Activated T-cell treated with anti-CD3 and anti-CD28 coated beads for 48 hours (primary cell): ENCODE measurements at places on chromosomes 7 and 10.

GRCh38 chr7:92052684-92053083, 81.6 kb downstream of the CYP51A1 start:
- no peak for DNase-seq

- DNase-seq: no peak
Observed at GRCh38 chr10:63752318-63752717, 231.1 kb downstream of the REEP3 start.

DNA sequence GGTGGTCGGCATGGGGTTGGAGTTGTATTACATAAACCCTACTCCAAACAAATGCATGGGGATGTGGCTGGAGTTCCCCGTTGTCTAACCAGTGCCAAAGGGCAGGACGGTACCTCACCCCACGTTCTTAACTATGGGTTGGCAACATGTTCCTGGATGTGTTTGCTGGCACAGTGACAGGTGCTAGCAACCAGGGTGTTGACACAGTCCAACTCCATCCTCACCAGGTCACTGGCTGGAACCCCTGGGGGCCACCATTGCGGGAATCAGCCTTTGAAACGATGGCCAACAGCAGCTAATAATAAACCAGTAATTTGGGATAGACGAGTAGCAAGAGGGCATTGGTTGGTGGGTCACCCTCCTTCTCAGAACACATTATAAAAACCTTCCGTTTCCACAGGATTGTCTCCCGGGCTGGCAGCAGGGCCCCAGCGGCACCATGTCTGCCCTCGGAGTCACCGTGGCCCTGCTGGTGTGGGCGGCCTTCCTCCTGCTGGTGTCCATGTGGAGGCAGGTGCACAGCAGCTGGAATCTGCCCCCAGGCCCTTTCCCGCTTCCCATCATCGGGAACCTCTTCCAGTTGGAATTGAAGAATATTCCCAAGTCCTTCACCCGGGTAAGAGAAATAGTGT, at the start of gene CYP2E1:
TSS of gene CYP2E1 (plus strand) at position 407 of the 632 bp plus-strand sequence. CDS start at position 440, 33 bp downstream.
- DNase-seq: no peak

- no peak for DNase-seq
Observed at GRCh38 chr7:5541087-5541992, 117.7 kb upstream of the TNRC18 start.

DNA sequence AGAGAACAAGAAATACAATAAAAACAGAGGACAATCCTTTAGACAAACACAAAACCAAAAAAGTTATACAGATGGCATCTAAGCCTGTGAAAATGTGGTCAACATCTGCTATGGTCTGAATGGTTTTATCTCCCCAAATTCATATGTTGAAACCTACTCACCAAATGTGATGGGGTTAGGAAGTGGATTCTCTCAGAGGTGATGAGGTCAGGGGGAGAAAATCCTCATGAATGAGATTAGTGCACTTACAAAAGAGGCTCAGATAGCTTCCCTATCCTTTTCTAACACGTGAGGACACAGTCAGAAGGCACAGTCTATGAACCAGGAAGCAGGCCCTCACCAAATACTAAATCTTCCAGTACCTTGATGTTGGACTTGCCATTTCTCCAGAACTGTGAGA, 147.8 kb upstream of the GPR22 start:
- no peak for DNase-seq

DNA sequence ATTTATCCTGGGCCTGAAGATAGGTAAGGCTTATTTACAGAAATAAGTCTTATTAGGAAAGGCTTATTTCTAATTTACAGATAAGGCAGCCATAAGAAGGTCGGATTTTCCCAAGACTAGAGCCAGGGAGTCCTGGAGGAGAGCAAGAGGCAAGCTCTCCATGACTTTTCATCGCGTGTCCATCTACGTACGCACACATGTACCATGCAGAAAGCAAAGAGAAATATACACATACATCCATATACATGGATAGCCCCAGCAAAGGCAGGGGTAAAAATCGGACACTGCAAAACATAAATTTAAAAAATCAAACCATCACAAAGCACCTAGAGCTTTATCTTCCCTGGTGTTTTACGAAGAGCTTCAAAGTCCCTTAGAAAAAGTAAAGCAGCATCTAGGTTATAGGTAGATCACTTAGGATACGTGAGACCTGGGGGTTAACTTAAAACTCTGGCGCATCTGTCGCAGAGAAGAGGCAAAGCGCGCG, 25.8 kb upstream of the ZRANB1 start:
- DNase-seq: no peak

- no peak for DNase-seq
Observed at GRCh38 chr10:3828404-3829155, 43.6 kb upstream of the KLF6 start.

DNA sequence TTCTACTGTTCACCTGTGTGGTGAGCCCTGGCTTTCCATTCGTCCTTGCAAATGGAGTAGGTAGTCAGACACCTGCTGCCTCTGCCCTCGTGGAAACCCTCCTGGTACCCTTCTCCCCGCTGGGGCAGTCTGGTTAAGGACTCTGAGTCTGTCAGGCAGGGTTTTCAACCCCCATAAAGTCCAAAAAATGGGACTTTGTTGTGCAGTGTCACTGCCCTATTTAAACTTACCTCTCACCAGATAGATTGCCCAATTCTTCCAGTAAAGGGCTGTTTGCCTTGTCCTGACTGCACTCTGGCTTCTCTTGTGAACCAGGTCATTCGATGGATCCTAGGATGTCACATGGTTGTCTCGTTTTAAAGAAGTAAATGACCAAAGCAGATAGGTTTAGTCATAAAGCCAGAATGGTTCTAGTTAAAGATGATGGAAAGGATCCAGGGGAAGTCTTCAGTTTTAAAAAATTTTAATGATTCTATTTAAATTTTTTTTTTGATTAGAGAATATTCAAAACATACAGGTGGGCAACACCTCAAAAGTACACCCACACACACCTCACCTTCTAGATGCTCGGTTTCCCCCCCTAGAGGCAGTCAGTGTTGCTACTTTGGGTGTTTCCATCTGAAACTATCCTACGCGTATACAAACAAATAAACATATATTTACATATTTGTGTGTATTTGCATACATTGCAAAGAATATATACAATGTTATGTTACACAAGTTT, 22.0 kb downstream of the TMEM176B start:
- no peak for DNase-seq

GRCh38 chr10:7810443-7810842, 7.9 kb upstream of the TAF3 start:
- no peak for DNase-seq

- DNase-seq: no peak
Observed at GRCh38 chr7:1534330-1535099, 4.0 kb downstream of the MAFK start.

- no peak for DNase-seq
Observed at GRCh38 chr10:79446758-79447084, 1.3 kb upstream of the ZCCHC24 start.

DNA sequence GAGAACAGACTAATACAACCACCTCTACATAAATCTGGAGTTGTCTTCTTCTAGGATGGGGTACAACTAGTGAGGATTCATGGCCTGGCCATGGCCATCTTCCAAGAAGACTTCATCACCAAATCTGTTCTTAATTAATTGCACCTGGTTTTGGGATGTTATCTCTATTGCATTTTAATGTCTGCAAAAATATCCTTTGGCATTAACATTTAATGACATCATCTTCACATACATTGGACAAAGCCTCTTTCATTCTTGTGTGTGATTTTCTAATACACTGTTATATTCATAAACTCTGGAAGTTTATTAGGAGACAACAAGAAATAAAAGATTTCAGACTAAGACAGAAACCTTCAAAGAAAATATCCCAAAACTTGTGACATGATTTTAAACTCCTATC, 124.2 kb upstream of the ABCB5 start:
- no peak for DNase-seq

- DNase-seq: no peak
Observed at GRCh38 chr10:114615600-114616007, 42.5 kb downstream of the ABLIM1 start.

GRCh38 chr10:33396938-33397337, 62.5 kb upstream of the NRP1 start:
- no peak for DNase-seq
